ENCODE measurements at places on chromosomes 6 and 20. TPM values are rescaled to one million over a fixed set of nuclear protein-coding genes. Genes with fewer than 3 reads are reported as not detected.

Gene TXNDC5
- total RNA-seq, result 89.4 TPM

Gene ABHD16B
- 0.13 TPM for total RNA-seq

Gene FNDC1
- not detected for total RNA-seq

Gene TP53TG5
- 0.19 TPM for total RNA-seq

Gene DNAH8
- 0.04 TPM for total RNA-seq

Gene IGF2R
- total RNA-seq, result 125 TPM

Gene RBBP8NL
- not detected for total RNA-seq

Gene ADA
- total RNA-seq, result 23.9 TPM

Gene PBOV1
- not detected for total RNA-seq

Gene CCN6
- total RNA-seq, result not detected

Gene BPIFB2
- total RNA-seq, result not detected

Gene SLC52A3
- not detected for total RNA-seq

Gene C2
- total RNA-seq, result 0.59 TPM

Gene BPIFB1
- total RNA-seq, result not detected

Gene C20orf141
- not detected for total RNA-seq

Gene EMILIN3
- total RNA-seq, result not detected

Gene RGS17
- total RNA-seq, result not detected

Gene ZNF341
- total RNA-seq, result 5.0 TPM

Gene GCM1
- not detected for total RNA-seq

Gene BRD2
- total RNA-seq, result 327 TPM

Gene LHFPL5
- not detected for total RNA-seq

Gene MUC21
- total RNA-seq, result not detected

Gene MMS22L
- 40.0 TPM for total RNA-seq

Gene RFX6
- not detected for total RNA-seq

Gene RIPOR2
- 23.5 TPM for total RNA-seq

Gene CTSZ
- total RNA-seq, result 31.2 TPM

Gene RBL1
- 44.1 TPM for total RNA-seq
